ENCODE measurements at places on chromosomes 7 and 10. TPM values are rescaled to one million over a fixed set of nuclear protein-coding genes. Genes with fewer than 3 reads are reported as not detected.

Gene NOBOX
- not detected for total RNA-seq

Gene RARRES2
- not detected for total RNA-seq

GRCh38 chr10:19772972-19773371 lies 43.3 kb upstream of the PLXDC2 start:
- H3K36me3 ChIP-seq: no peaks in the 10 kb centered on the region
- H3K27ac ChIP-seq: no peak overlapping the region
- no peak overlapping the region for H3K4me3 ChIP-seq
- no peaks in the 10 kb centered on the region for H3K27me3 ChIP-seq
- no peak for DNase-seq
- H3K4me1 ChIP-seq: no peaks in the 10 kb centered on the region

DNA sequence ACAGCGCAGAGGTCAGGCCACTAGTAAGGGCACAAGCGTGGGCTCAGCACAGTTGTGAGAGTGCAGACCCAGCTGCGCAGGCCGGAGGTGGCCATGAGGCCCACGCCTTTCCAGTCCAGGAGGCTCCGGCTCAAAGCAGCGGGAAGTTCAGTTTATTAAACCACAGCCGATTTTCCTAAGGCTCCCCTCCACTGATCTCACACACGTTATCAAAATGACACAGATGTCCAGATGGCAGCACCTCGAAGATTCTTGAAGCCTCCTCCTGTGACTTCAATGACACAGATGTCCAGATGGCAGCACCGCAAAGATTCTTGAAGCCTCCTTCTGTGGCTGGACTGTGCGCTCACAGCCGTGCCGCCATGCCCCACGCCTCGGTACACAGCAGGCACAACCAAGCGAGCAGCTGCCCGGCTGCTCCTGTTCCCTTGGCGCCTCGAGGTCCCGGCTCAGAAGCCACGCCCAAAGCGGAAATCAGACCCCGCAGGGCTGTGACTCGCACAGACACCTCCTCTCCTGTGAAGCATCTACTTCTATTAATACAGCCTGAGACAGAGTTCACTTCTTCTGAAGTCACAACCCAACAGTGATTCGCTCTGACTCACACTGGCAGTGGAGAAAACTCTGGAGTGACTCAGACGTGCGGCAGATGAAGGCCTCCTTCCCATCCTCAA lies 122.7 kb downstream of the MAD1L1 start:
- peak overlapping the region; percentile 25 for H3K4me3 ChIP-seq
- H3K27me3 ChIP-seq: no peaks in the 10 kb centered on the region
- peaks cover 11% of the 10 kb centered on the region for H3K36me3 ChIP-seq
- peak; percentile 72 for DNase-seq

DNA sequence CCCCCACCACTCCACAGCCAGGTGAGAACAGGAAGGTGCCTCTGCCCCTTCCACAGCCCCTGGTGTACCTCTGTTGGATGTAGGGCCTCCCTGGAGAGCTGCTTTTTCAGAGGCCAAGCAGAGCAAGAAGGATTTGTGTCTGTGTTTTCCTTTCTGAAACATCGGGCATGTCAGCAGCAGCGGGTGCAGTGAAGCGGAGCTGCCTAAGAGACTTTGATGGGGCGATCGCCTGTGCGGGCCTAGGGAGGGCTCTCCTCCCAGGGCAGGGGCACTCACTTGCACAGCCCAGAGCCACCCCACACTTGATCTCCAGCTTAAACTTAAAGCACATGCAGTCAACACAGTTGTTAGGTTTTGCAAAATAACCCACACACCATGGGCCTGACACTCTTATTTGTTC lies 324.7 kb downstream of the ACTR3B start:
- DNase-seq: no peak
- no peaks in the 10 kb centered on the region for H3K36me3 ChIP-seq
- H3K4me1 ChIP-seq: no peaks in the 10 kb centered on the region
- H3K27ac ChIP-seq: no peak overlapping the region
- no peaks in the 10 kb centered on the region for H3K27me3 ChIP-seq

- no peak overlapping the region for H3K27ac ChIP-seq
- no peak for DNase-seq
- peaks cover 52% of the 10 kb centered on the region for H3K27me3 ChIP-seq
Measured at GRCh38 chr7:121873289-121874194, 581 bp downstream of the PTPRZ1 start.

DNA sequence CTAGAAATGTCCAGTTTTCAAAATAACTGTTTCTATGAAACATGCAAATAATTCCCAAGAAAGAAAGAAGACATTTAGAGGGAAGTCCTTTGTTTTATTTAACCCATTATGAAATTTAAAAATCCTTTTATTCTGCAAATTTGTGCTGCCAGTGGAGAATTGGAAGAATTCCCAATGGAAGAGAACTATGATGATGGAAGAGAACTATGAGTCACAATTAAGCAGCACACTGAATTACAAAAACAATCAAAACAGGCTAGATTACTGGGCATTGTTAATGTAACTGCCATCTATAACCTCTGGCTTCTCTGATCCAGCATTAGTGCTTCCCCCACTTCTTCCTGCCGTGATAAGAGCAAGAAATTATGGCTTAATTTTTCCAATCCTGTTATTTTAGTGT lies 126.2 kb upstream of the FEZF1 start:
- no peak overlapping the region for H3K4me3 ChIP-seq
- no peak for DNase-seq
- no peak overlapping the region for H3K27ac ChIP-seq
- no peaks in the 10 kb centered on the region for H3K36me3 ChIP-seq

Gene CLDN4
- 0.12 TPM for total RNA-seq

DNA sequence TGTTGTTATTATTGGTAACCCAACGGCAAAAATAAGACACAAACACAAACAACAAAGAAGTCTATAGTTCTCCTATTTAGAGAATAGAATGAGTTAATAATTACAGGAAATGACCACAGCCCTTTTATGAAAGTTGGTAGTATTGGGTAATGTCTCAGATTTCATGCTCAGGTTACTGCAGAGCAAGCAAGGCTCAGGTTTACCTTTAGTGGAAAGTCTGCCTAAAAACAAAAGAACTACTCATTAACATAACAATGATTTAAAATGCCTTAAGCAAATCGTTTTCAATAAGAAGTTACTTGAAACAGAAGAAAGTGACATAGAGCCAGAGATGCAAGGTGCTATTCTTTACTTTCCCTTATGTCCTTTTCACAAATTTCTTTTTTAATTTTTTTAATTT lies 441.2 kb downstream of the PLXDC2 start:
- H3K27me3 ChIP-seq: no peaks in the 10 kb centered on the region
- H3K27ac ChIP-seq: no peak overlapping the region
- no peaks in the 10 kb centered on the region for H3K4me1 ChIP-seq
- no peak overlapping the region for H3K4me3 ChIP-seq
- no peak for DNase-seq

DNA sequence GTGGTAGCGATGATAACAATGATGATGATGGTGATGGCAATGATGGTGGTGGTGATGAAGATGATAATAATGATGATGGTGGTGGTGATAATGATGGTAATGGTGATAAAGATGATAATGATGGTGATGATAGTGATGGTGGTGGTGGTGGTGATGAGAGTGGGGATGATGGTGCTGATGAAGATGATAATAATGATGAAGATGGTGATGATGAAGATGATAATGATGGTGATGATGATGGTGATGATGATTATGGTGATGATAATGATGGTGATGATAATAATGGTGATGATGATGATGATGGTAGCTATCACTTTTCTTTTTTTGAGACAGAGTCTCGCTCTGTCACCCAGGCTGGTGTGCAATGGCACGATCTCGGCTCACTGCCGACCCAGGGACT lies 144.5 kb upstream of the PCBD1 start:
- H3K27ac ChIP-seq: no peak overlapping the region
- H3K27me3 ChIP-seq: no peaks in the 10 kb centered on the region
- DNase-seq: no peak
- no peaks in the 10 kb centered on the region for H3K36me3 ChIP-seq
- H3K4me3 ChIP-seq: no peak overlapping the region
- H3K4me1 ChIP-seq: no peaks in the 10 kb centered on the region

- no peak overlapping the region for H3K4me3 ChIP-seq
- H3K27ac ChIP-seq: no peak overlapping the region
- no peaks in the 10 kb centered on the region for H3K27me3 ChIP-seq
- no peaks in the 10 kb centered on the region for H3K4me1 ChIP-seq
- DNase-seq: no peak
Measured at GRCh38 chr7:5615190-5616070, 166.0 kb downstream of the RNF216 start.

- H3K27ac ChIP-seq: no peak overlapping the region
- H3K4me3 ChIP-seq: no peak overlapping the region
- H3K36me3 ChIP-seq: no peaks in the 10 kb centered on the region
- DNase-seq: no peak
Measured at GRCh38 chr10:91598211-91598977, 34.5 kb downstream of the PPP1R3C start.

Gene NUTM2E
- not detected for total RNA-seq

Gene PRF1
- total RNA-seq: 46.9 TPM

Gene SYT15
- total RNA-seq: 0.50 TPM

Gene IDI2
- total RNA-seq: not detected
